NCI-H187 (cell line): ENCODE measurements at places on chromosomes 7 and 10.

GRCh38 chr10:96910488-96911395 lies 78.6 kb downstream of the LCOR start:
- no peak for DNase-seq

DNA sequence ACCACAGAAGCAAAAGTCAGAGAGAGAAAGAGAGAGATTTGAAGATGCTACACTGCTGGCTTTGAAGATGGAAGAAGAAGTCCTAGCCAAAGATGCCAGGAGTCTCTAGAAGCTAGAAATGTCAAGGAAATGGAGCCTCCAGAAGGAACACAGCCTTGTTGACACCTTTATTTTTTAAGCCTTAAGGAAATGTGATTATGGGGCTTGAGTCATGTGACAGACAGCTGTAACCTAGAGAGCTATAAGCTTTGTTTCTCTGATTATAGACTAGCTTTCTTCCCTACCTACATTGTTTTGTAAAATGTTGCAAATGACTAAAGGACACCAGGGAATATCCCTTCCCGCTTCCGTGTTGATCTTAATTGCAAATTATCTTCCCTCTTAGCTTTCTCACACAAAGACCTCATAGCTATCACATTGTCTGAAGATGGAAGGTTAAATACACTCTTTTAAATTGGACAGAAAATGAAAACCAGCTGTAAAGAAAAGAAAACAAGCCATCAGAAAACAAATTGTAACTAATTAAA lies 199.9 kb downstream of the ARHGAP12 start:
- no peak for DNase-seq

DNA sequence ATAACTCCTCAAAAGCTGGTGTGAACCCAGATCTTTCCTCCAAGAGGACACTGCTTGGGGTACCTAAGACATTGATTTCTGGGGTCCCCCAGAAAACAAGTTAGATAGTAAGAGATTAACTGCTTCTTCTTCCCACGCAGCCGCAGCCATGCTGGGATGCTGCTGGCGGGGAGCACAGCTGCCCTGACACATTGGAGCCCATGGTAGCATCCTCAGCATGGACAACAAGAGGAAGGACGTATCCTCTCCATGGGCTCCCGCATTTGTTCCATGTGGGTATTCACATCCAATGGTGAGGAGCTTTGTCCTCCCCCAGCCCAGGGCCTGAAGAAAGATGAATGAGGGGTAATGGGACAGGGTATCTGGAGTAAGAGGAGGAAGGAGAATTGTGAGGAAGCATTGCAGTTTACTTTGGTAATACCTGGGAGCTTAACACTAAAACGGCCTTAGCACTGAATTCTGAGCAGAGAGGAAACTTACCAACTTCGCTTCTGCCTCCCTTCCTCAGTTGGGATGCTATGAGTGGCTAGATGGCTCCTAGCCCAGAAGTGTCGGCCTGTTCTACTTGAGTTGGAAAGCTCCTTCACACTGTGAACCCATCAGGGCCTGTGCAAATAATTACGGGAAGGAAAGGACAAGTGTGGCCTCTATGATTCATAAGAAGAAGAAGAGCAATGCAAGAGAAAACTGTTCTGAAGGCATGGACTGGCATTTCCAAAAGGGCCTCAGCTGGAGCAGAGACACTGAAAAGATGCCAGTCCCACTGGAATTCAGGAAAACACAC lies 43.9 kb downstream of the C10orf120 start:
- DNase-seq: no peak

DNA sequence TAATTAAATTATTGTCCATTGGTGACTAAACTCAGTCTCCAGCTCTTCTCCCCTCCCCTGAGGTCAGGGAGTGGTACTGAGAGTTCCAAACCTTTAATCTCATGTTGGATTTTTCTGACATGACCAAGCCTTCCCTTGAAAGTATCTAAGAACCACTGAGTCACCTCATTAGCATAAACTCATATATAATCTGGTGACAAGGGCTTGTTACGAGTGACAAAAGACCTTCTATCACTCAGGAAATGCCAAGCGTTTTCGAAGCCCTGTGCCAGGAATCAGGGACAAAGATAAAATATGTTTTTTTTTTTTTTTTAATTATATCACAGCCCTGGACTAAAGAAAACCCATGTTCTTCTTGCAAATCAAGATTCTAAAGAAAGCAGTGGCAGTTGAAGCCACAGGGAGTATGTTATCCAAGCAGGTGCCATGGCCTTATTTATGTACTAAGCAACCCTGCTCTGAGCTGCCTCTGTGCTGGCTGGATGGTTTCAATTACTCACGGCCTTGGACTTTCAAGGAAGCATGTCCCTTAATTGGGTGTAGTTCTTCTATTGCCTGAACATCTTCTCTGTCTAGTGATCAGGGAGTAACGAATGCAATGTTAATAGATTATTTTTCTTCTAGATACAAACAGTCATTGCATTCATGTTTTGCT lies 169.0 kb upstream of the PRKCQ start:
- DNase-seq: no peak

DNA sequence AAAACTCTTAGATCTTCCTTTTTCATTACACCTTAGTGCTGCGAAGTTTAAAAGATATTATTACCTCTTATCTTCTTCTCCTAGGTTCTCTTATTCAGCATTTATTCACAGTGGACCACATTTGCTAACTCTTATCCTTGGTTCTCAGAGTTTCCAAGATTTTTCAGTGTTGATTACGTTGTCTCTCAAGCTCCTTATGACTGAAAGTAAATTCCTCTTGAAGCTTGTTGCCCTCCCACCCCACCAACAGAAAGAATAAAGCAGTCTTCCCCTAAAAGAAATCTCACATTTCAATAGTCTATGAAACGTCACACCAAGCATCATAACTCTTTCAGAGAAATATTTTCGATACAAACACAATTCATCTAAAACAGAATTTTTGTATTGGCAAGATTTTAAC lies 362.5 kb downstream of the MAGI2 start:
- no peak for DNase-seq

DNA sequence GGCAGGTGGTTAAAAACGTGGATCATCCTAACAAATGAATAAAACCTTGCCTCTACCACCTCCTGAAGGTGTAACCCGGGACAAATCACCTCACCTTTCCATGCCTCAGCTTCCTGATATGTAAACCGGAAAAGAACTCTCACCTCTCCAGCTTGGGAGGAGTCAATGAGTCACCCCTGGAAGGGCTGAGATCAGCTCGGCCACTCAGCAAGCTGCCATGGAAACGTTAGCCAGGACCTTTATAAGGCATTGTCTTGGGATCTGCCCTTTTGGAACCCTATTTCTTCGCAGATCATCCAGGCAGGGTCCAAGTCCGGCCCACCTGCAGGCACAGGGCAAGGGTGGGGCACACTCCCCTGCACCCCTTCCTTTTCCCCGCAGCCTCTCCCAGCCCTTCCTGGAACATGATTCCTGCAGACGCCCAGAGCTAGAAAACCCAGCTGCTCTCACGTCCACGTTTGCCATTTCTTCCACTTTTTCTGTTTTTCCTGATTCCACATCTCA lies 81.6 kb upstream of the PFKP start:
- DNase-seq: no peak

DNA sequence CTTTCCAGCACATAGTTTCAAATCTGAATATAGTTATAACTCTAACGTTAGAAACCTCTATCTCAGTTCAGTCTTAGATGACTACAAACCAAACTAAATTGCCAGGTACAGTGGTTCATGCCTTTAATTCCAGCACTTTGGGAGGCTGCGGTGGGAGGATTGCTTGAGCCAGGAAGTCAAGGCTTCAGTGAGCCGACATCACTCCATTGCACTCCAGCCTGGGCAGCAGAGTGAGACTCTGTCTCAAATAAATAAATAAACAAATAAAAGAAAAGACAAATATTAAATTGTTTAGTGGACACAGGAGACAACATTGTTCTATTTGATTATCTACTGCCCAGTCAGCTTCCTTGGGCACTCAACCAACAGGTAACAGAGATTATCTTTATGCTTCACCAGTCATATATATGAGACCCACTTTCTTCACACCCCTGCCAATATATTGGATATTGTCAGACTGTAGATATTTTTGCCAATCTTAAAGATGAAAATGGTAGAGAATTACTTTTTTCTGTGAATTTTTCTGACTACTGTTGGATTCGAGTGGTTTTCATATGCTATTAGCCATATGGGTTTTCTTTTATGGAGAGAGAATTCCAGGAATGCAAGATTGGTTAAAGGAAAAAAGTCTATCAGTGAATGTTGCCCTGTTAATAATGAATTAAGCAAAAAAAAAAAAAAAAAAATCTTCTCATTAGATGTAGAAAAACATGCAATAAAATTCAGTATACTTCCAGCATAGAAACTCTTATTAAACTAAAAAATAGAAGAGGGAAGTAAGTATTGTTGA lies 16.0 kb downstream of the HDAC9 start:
- no peak for DNase-seq

- no peak for DNase-seq
These were observed 99.0 kb upstream of the FZD1 start for GRCh38 chr7:91165006-91165845.
